ENCODE measurements at places on chromosomes 11 and 22.

DNA sequence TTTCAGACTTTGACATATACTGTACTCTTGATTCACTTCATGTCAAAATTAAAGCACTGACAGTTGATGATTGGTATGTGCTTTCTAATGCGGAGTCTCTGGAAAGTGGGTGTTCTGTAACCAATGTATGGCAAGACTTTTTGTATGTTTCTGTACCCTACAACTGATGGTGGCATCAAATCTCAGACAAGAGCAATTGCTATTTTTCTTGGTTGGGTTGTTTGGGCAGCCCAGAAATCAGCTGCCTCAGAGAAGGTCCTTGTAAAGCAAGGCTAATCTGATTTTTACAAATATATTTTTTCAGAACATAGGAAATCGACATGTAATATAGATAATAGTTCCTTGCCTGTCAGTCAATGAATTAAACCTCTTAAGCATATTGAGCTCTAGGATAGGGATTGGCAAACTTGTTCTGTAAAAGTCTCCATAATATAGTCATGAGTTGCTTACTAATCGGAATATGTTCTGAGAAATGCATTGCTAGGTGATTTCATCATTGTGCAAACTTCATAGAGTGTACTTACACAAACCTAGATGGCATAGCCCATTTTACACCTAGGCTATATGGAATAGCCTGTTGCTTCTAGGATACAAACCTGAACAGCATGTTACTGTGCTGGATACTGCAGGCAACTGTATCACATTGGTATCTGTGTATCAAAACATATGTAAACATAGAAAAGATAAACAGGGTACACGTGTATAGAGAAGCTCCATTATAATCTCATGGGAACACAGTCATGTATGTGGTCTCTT is 10.2 kb upstream of the OOSP4A start:
- no peak for DNase-seq

- no peak for DNase-seq
Measured at GRCh38 chr22:44242946-44243724, 62.4 kb downstream of the PARVG start.

DNA sequence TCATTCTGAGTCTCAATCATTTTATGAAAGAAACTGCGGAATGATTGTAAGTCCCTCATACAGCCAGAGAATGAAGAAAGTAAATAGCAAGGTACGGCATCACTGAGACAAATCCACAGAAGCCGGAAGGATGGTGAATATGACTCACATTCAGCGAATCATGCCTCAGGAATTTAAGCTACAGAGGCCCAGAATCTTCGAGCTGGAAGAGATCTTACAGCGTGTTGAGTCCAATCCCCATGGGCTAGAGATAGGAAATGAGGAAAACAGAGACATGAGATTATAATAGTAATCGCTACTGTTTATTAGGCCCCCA is 173.2 kb downstream of the KIF18A start:
- no peak for DNase-seq

DNA sequence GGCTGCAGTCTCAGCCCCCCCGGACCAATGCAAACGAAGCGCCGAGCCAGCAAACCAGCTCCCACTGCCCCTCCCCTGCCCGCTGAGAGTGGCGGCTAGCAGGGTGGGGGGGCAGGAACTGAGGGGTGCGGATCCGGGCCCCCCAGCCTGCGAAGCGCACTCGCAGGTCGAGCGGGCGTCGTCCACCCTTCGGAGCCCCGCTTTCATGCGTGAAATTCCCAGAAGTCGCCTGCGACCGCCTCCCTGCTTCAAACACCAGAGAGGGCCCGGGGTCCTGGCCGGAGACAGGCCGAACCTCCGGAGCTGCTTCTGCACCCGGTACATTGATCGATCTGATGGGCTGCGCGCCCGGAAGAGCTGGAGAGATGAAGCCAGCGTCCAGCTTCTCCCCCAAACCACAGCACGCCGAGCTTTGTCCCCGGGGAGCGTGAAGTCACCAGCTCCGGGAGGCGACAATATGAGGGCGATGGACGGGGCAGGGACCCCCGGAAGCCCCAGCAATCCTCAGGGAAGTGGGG is 646 bp upstream of the PATZ1 start:
- peak; percentile 5 for DNase-seq

- DNase-seq = no peak
Measured at GRCh38 chr11:127412722-127413380, 412.3 kb upstream of the KIRREL3 start.

- DNase-seq = no peak
Measured at GRCh38 chr11:69270941-69271340, 23.0 kb upstream of the MYEOV start.

DNA sequence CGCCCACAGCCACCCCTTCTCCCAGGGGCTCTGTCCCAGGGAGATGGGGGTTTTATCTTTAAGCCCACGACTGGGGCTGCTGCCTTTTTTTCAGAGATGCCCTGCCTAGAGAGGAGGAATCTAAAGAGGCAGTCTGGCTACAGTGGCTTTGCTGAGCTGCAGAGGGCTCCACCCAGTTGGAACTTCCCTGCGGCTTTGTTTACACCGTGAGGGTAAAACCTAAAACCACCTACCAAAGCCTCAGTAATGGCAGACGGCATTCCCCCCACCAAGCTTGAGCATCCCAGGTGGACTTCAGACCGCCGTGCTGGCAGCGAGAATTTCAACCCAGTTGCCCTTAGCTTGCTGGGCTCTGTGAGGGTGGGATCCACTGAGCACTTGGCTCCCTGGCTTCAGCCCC is 535.8 kb downstream of the NELL1 start:
- DNase-seq = no peak

GRCh38 chr11:76629116-76629852 is 41.3 kb downstream of the LRRC32 start:
- DNase-seq = no peak

- no peak for DNase-seq
Measured at GRCh38 chr22:45997777-45998637, 21.0 kb upstream of the WNT7B start.

DNA sequence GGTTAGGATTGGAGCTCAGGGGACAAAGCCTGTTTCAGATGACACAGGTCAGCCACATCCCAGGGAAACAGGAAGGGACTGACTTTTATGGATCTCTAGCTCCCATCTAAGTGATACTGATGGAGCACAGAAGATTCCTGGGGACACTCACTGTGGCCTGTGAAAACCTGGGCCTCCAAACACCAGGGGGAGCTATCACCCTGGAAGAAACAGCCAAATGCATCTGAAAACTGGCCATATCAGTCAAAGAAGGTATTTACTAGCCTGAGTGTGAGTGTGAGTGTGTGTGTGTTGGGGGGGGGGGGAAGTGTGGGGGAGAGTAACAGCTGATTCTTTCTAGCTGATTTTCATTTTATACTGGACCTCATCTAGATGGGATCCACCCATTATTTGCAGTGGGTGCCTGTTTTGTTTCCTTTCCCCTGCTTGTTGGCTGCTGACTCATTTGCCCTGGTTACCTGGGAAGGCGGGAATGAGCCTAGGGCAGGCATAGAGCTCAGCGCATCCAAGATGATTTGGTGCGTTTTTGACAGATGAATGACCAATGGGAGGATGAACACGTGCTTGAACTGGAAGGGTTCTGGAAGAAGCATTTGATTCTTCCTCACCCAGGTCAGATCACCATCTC is 284.0 kb downstream of the KIRREL3 start:
- no peak for DNase-seq

DNA sequence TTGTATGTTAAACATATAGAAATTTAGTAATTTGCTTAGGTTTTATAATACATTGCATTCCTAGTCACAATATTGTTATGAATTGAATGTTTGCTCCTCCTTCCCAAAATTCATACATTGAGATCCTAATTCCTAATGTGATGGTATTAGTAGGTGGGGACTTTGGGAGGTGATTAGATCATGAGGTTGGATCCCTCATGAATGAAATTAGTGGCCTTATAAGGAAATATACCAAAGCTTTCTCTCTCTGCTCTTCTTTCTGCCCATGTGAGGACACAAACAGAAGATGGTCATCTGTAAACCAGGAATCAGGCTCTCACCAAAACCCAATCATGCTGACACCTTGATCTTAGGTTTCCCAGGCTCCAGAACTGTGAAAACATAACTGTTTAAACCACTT is 41.3 kb upstream of the POU2AF2 start:
- DNase-seq = no peak

DNA sequence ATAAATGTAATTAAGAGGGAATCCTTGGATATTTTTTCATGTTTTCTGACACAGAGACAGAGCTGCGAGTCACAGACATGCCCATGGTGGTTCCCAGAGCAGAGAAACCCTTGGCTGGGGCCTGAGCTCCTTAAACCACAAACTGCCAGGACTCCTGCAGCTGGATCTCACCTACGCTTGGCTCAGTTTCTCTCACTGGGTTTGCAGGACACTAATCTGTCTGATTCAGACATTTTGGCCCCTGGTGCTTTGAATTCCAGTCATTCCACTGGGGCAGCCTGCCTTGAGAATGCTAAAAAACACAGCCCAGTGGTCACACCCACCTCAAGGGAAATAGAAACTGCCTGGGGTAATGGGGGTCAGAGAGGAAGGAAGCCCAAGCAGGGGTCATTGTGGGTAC is 122.6 kb downstream of the CCDC81 start:
- no peak for DNase-seq

DNA sequence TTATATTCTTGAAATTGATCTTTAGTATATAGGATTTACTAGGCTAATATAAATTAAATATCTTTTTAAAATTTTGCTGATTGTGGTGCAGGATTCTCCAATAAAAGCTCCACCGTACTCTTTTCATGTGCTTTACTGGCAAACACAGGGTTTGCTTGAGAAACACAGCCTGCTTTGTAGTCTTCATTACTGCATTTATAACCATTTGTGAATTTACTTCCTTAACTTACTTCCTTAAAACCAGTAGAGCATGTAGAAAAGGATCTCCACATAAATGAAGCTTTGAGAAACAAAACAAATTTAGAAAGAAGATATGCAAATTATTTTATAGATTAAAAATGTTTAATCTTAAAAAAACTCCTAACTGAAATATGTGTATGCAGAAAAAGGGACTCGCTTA is 28.8 kb downstream of the SWAP70 start:
- no peak for DNase-seq

DNA sequence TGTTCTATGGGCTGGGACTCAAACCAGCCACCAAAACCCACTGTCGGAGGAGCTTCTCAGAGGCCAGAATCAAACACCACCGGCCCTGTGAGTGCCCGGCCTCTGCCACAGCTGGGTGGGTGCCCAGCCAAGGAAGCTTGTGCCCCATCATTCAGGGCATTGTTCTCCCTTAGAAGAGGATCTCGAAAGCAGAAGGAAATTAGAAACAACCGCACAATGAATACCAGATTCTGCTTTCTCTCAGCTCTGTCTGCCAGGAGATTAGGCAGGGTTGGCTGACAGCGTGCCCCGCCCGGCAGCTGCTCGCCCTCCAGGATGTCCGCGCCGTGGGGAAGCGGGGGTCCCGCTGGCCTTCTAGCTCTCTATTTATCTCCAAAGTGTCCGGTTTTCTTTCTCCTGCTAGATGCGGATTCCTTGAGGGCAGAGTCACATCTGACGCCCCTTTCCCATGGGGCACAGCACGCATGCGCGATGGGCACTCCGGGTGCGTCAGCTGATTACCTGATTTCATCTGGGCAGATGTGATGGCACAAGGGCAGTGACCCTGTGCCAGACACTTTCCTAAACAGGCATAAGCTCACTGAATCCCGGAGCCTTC is 25.5 kb downstream of the SCGB1A1 start:
- no peak for DNase-seq

GRCh38 chr11:46917109-46917761 is 1.1 kb downstream of the LRP4 start:
- DNase-seq = no peak

- no peak for DNase-seq
Measured at GRCh38 chr11:12393691-12394090, 16.3 kb downstream of the PARVA start.

DNA sequence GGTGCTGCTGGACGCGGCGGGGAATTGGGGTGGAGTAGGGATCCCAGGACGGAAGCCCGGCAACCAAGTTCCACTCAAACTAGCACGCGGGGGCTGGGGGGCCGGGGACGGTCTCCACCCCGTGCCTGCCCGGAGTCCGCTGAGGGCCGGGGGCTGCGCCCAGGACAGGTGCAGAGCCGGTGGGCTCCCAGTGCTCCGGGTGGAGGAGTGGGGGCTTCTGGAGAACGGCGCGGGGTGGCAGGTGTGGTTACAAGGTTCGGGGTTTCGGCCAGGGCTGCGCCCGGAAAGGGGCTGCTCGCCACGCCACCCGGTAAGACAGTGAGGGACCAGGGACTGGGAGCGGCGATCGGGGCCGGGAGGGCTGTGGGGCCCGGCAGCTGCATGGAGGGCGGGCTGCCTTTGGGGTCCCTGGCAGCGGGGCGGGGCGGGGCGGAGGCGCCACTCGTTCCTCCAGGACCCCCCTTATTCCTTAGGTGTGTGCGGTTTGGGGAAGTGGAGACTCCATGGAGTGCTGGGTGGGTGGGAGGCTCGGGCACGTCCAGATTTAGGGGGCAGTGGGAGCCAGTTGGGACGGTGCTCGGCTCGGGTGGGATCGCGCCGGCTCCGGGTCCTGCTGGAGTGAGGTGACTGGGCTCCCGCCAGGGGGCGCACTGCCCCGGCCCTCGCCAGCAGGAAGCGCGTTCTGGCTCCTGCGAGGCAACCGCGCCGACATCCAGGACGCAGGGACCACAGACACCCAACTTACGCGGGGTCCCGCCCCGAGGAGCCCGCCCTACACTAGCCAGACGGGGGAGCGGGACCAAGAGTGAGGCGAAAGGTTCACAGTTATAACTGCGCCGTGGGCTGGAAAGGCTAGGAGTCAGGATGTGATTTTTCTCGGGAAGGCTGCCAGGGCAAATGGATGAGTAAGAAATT is 868 bp downstream of the TSPAN18 start:
- peak; percentile 34 for DNase-seq

DNA sequence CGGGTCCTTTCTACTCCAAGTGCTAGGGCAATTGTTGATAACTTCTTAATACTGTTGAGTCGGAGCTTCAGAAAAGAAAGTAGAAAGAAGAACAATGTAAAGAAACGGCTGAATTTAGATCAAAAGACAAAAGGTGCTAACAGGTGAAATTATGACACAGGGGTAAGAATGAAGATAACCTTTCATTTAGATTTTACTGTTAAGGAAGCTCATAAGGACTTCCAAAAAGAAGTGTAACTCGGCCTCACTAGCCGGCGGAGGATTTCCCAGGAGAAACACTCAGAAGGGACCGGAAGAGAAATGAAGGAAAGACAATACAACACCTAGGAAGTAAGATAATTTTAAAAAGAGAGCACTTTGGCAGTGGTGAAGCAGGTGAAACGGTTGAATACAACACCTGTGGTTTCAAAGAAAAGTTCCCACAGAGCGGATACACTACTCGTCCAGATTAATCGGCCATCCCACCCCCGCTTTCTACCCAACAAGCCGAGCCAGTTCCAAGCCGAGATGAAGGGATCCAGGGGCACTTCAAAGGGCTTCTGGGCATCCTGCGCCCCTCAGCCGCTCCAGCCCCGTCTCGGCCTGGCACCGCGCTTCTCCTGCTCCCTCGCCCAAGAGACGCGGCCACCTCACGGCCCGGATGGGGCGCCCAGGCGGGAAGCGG is 737 bp downstream of the PPP2R1B start:
- peak; percentile 1 for DNase-seq

- no peak for DNase-seq
Measured at GRCh38 chr11:119796363-119797060, 67.5 kb upstream of the NECTIN1 start.

- DNase-seq = no peak
Measured at GRCh38 chr11:74485868-74486267, 7.7 kb downstream of the LIPT2 start.

- no peak for DNase-seq
Measured at GRCh38 chr22:38467438-38467903, 425 bp upstream of the KDELR3 start.

All from stimulated activated CD8-positive, alpha-beta memory T cell treated with anti-CD3 and anti-CD28 coated beads, Interleukin-4, amount 100 ng/mL, for 1 hour (primary cell).